ENCODE measurements at places on chromosomes 2 and 18.

GRCh38 chr2:121356058-121356640 lies 71.1 kb upstream of the TFCP2L1 start:
- DNase-seq = no peak

GRCh38 chr18:34399892-34400291 lies 175.2 kb upstream of the NOL4 start:
- DNase-seq = no peak

GRCh38 chr2:67880291-67880761 lies 182.5 kb downstream of the C1D start:
- DNase-seq = no peak

GRCh38 chr2:202133909-202134265 lies 60.8 kb downstream of the KIAA2012 start:
- no peak for DNase-seq

DNA sequence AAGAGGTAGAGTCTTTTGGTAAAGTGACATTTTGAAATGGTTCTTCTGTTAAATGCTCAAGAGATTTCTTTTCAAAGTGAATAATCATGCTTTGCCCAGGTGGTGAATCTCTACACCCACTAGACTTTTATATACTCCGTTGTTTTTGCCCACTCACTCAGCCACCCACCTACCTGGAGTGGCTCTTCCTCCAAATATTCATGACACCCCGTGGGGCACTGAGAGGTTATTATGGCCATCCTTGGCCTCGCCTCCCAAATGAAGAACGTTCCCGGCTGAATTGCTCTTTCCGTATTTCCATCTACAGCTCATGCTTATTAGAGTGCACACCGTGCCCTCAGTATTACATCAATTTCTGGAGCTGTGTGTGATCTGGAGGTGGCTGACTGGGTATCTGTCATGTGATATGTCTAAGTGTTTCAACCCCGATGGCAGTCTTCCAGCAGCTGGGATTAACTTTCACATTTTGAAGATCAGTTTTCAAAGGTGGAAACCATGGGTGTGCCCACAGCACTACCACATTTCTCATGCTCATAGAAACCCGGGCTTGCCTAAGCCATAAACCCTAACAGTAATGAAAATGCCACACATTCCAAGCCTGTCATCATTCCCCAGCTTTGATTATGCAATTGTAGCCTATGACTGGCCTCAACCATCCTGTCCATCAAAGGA lies 406.6 kb upstream of the MMADHC start:
- no peak for DNase-seq

- DNase-seq = no peak
Measured at GRCh38 chr2:7825591-7826312, 856.1 kb upstream of the ID2 start.

- DNase-seq = no peak
Measured at GRCh38 chr2:177808984-177809809, 263.4 kb downstream of the PDE11A start.

DNA sequence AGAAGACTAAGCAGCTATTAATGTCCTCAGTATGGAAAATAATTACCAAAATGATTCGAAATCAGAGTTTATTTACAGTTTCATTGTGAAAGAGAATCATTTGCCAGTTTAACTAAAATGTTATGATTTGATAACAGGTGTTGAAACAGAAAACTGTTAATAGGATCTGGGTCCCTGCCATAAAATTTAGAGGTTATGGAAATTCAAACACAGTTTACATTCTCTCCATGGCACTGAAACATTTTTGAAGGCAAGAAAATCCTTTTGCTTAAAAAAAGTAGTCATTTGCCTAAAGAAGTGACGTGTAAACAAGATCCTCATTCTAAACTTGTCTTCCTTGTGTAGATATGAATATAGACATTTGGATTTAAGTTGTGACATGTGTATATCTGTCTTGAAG lies 743.8 kb downstream of the SLC4A3 start:
- no peak for DNase-seq

DNA sequence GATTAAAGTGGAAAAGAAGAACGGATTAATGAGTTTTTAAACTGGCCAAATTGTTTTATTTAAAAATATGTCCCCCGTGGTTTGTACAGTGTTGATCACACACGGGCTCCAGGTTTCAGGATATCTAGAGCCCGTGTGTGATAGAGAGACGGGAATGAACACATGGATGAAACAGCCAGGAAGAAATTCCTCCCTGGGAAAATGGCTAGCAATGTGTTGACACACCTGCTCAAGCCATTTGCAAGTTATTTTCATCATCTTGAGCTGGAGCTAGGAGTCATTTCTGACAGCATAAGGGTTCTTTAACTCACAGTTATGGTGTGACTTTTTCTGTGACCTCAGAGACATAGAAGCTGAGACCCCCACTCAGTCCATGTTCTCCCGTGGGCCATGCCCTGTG lies 81.6 kb downstream of the LRRFIP1 start:
- no peak for DNase-seq

GRCh38 chr2:5734859-5735520 lies 42.8 kb downstream of the SOX11 start:
- DNase-seq = no peak

GRCh38 chr2:5748946-5749345 lies 56.8 kb downstream of the SOX11 start:
- no peak for DNase-seq

- DNase-seq = no peak
Measured at GRCh38 chr2:21646345-21646744, 522.6 kb downstream of the TDRD15 start.

GRCh38 chr2:226461981-226462380 lies 337.6 kb downstream of the IRS1 start:
- DNase-seq = no peak

GRCh38 chr2:70069049-70069448 lies 18.2 kb upstream of the PCBP1 start:
- DNase-seq = peak; percentile 44

DNA sequence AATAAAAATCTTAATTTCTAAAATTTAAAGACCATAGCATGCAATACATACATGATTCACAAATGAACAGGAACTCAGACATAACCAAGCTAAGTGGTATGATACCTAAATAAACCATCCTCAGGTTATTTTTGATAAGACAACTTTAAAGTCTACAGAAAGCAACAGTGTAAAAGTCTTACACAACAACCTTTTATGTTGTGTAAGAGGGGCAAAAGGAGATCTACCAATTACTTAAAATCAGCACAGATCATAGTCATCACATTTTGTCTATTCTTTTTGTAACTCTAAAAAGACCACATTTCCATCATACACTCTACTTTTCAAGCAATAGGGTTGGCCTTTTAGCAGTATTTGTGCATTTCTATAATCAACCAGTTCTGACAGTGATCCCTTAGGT lies 16.3 kb downstream of the SP3 start:
- DNase-seq = no peak

DNA sequence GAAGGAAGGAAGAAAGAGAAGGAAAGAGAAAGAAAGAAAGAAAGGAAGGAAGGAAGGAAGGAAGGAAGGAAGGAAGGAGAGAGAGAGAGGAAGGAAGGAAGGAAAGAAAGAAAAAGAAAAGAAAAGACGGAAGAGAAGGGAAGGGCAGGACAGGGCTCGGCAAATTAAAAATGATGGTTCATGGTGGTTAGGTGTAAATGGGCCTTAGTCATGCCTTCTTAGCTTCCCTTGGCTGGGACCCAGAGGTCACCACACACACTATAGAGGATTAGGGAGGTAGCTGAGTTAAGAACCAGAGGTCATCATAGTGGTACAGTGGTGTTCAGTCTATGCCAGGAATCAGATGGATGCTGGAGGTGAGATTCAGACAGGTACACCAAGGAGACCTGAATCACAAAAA lies 9.3 kb upstream of the ATL2 start:
- DNase-seq = no peak

- no peak for DNase-seq
Measured at GRCh38 chr2:203697190-203697589, 9.2 kb upstream of the CD28 start.

GRCh38 chr2:30934066-30934465 lies 126.8 kb upstream of the CAPN13 start:
- DNase-seq = no peak

DNA sequence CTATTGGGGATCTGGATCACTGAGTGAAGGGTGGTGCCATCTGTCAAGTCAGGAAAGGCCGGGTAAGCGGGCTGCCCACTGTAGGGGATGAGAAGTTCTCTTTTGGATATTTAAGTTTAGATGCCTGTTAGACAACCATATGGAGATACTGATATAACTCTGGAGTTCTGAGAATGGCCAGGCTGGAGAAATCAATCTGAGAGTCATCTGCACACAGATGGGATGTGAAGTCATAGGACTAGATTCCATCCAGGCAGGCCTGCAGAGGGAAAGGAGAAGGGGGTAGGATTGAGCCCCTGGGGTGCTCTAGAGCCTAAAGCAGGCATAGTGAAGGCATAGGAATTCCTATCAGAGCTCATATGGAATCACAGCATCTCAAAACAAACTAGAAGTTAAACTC lies 30.1 kb downstream of the SPRED2 start:
- DNase-seq = no peak

DNA sequence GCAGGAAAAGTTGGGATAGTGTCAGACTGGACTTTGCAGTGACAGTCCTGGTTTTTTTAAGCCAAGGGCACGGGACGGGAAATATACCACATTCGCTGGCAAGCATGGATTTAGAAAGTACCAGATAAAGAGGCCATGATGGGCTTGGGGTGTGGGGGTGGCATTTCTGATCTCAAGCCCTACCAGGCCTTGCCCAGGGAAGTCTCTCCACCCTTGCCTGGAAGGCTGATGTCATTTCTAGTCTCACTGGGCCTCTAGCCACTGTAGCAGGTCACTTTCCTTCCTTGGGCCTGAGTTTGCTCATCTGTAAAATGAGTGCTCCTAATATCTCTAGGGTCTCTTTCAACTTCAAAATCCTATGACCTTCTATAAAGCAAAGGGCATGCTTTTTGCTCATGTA lies 1.8 kb downstream of the ZBTB7C start:
- no peak for DNase-seq

GRCh38 chr18:70840649-70841048 lies 551.8 kb downstream of the SOCS6 start:
- DNase-seq = no peak

DNA sequence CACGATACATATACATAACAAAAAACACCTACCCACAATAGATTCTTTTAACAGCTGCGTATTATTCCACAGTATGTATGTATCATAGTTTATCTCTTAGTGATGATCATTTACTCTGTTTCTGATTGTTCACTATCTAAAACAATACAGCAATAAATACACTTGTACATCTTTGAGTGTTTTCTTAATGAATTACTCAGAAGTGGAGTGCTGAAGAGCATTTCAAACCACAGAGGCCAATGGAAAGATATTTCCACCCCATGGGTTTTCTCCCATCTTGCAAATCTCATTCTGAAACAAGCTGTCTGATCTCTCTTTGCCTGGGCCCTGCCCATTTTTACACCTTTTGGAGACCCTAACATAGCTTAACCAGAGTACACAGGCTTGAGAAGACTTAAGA lies 113.8 kb upstream of the KLF7 start:
- no peak for DNase-seq

- no peak for DNase-seq
Measured at GRCh38 chr18:58492891-58493469, 135.9 kb downstream of the ALPK2 start.

DNA sequence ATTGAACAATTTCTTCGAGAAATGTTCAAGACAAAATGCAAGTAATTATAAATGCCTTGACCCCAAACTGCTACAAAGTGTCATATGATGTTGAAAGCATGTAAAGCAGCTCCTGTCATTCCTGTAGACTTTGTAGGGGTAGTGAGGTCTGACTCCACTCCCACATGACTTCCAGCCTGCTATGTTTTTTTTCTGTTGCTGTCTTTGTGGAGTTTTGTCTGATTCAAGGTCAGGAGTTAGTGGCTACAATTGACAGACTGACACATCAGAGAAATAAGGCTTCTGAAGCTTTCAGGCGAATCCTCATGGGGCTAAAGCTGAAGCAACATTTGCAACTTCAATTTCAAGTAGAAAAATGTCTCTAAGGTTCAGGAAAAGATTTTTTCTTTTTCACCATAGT lies 63.9 kb upstream of the CCDC195 start:
- DNase-seq = no peak

GRCh38 chr2:146669735-146670134 lies 1175.1 kb upstream of the ACVR2A start:
- no peak for DNase-seq

GRCh38 chr2:143768991-143769390 lies 639.8 kb downstream of the ARHGAP15 start:
- no peak for DNase-seq

DNA sequence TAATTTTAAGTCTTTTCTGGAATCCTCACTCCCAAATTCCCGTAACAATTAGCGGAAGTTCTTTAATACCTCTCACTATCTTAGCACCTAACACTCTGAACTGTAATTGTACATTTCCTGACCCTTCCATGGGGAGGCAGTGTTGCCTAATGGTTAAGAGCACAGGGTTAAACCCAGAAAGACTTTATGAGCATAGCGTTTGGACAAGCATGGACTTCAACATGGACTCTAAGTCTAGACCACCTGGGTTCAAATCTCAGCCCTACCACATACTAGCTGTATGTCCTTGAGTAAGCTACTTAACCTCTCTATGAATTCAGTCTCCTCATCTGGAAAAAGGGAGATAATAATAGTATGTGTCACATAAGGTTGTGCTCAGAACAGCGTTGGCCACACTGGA lies 13.0 kb downstream of the ANTXR1 start:
- no peak for DNase-seq

- DNase-seq = no peak
Measured at GRCh38 chr18:69992776-69993175, 45.1 kb upstream of the CD226 start.

DNA sequence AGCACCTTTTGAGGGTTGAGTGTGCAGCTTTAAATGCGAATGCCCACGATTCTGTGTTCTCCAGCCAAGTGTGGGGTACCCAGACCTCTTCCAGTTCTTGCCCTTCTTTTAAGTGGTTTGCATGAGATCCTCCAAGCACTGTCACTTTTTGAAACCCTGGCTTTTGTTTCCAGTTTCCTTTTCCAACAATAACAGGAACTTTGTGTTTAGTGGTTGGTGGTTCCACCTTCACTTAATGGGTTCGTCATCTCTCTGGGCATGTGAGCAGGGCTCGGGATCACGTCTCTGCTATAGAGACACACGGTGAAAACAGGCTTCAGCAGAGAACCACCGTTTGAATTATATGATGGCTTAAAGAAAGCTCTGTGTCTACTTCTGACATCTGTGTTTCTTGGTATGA lies 197.6 kb downstream of the LDLRAD4 start:
- no peak for DNase-seq

DNA sequence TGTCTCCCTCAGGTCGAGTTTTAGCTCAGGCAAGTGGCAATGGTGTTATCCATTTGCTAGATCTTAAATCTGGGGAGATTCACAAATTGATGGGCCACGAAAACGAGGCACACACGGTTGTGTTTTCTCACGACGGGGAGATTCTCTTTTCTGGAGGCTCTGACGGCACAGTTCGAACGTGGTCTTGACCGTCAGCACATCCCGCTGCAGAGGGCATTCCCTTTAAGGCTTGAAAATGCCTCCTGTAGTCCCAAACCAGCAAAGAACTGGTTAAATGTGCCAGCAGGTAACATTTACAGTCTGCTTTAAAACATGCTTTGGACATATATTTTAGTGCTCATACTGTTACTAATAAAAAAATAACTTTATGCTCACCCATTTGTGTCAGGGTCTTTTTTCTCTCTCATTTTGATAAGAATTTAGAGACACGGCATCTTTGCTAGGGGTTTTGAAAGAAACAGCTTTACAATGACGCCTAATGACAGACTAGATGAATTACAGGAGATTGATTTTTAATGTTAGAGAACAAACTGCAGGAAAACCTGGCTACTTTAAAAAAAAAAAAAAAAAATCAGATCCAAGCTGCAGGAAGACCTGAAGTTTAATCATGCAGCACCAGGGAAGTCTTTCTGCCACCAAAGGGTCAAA lies 602 bp upstream of the VWC2L start:
- no peak for DNase-seq
